ENCODE measurements at places on chromosomes 13 and 19.

DNA sequence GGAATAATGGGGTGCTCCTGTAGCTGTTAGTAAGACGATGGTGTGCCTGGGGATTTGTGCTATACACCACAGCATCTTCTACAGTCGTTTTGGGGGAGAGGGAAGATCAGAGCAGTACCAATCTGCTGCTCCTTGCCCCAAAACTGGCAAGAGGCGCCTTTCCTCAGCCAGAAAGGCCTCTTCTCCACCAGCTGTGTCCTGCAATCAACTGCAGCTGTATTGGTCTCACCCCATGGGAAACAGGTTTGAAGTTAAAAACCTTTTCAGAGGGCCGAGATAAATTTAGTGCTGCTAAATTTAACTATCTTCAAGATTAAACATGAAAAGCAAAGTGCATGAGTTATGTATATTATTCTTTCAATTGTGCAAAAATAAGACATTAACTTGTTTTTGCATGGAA lies 1.2 kb upstream of the RNASEH2B start:
- no peak for DNase-seq

DNA sequence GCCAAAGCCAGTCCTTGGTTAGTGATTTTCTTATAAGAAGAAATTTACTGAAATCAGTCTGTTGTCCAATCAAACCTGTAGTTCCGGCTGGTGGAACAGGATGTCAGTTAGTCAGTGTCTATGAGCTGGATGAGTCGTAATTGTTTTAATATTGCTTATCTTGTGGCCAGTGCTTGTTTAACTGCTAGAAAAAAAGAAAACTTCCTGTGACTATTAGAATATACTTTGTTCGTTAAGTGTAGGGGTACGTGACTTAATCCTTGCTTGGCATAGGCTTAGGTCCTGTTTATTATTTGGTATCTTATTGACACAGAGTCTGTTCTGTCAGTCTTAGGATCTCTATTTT lies 1484.8 kb upstream of the MIR17HG start:
- DNase-seq, result no peak

DNA sequence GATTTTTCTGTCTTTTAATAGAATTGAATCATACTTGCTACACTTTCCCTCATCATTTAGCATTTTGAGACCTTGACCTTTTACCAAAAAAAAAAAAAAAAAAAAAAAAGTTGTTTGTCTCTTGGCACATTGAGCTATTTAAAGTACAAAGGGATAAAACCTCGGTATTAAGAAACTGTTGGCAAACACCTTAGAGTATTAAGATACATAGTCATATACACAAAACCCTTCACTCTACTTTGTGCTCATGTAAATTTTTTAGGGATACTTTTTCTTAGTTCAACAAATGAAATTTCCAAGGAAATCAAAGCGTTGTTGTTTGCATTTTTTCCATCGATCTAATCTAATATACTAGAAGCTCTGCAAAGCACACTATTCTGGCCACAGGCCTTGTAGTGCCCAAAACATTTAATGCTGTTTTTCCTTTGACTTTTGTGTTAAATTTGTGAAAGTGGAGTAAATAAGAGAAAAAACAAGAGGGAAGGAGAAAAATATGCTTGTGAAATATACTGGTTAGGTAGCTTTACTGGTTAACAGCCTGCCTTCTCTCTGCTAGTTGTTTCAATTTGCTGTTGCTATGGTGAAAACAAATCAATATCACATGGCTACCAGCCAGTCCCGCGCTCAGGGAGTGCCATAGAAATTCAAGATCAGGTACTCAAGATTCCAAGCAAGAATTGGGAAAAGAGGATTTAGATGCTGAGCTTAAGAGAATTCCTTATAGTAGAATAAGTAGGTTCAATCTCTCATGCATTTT lies 2.6 kb downstream of the MBNL2 start:
- peak; percentile 36 for DNase-seq

- no peak for DNase-seq
Observed at GRCh38 chr13:81172603-81173002, 831.7 kb upstream of the SPRY2 start.

DNA sequence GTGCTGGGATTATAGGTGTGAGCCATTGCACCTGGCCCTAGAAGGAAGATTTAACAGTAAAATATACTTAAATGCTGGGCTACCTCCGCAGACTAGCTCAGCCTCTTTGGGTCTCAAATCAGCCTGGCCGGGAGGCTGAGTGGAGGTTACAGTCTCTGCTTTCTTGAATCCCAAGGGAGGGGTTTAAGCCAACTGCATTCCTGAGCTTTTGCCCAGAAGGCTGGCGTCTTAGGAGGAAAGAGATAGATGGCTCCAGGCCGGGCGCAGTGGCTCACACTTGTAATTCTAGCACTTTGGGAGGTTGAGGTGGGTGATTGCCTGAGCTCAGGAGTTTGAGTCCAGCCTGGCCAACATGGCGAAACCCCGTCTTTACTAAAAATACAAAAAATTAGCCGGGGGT lies 623 bp upstream of the C5AR1 start:
- DNase-seq, result no peak

DNA sequence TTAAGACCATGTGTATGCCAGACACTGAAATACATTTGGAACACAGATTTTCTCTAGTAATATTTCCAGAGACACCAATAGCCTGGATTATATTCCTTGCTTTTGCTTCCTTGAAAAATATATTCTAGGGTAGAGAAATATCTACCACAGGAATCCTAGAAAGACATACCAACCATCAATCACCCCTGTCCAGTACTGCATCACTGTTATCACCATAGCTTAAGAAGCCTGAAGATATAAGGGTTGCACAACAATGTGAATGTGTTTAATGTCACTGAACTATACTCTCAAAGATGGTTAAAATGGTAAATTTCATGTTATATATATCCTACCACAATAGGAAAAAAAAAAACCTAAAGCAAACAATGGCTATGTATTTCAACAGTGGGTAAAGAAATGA lies 163.6 kb downstream of the DIAPH3 start:
- no peak for DNase-seq
